H1 (cell line): ENCODE measurements at places on chromosomes 5 and 9. TPM values are rescaled to one million over a fixed set of nuclear protein-coding genes. Genes with fewer than 3 reads are reported as not detected.

GRCh38 chr5:171157775-171158174, 151.3 kb upstream of the TLX3 start:
- H3K4me3 ChIP-seq: no peak overlapping the region
- no peaks in the 10 kb centered on the region for H3K27me3 ChIP-seq
- no peaks in the 10 kb centered on the region for H3K4me1 ChIP-seq
- no peak overlapping the region for H3K27ac ChIP-seq
- DNase-seq: no peak

DNA sequence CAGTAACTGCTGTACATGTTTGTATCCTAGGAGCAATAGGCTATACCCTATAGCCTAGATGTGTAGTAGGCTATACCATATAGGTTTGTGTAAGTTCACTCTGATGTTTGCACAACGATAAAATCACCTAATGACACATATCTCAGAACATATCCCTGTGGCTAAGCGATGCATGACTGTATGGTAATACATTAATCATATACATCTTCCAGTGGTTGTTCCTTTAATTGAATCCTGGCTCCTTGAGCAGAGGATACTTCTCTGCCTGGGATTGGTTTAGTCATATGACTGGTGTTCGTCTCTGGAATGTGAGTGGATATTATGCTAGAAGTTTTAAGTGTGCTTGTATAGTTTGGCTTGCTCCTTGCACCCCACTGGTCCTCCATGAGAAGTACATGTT, 425.8 kb downstream of the MAN2A1 start:
- no peak overlapping the region for H3K27ac ChIP-seq
- DNase-seq: no peak

DNA sequence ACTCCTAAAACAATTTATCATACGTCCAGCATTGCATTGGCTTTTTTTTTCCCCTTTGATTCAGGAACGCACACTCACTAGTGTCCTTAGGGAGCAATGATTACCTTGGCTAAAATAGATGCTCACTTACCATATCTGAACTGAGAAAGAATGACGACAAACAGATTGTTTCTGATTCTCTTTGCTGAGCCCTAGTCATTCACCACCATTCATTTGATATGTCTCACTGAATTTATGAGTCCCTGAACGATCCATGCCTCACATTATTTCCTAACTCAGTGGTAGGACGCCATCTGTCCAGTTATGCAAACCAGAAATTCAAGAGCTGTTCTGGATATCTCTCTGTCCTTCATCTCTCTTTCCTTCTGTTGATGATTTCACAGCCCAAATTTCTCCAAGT, 39.3 kb upstream of the DAB2 start:
- H3K36me3 ChIP-seq: no peaks in the 10 kb centered on the region
- H3K4me3 ChIP-seq: no peak overlapping the region
- H3K27ac ChIP-seq: no peak overlapping the region
- DNase-seq: no peak
- H3K27me3 ChIP-seq: no peaks in the 10 kb centered on the region

GRCh38 chr9:33341182-33341581, 50.9 kb downstream of the NFX1 start:
- no peak for DNase-seq
- H3K36me3 ChIP-seq: peaks cover 22% of the 10 kb centered on the region
- no peaks in the 10 kb centered on the region for H3K27me3 ChIP-seq
- H3K4me3 ChIP-seq: no peak overlapping the region
- no peaks in the 10 kb centered on the region for H3K4me1 ChIP-seq
- no peak overlapping the region for H3K27ac ChIP-seq

The SPINK13 gene
- total RNA-seq: not detected in 2 replicates
